ENCODE measurements at places on chromosomes 5 and 9. TPM values are rescaled to one million over a fixed set of nuclear protein-coding genes. Genes with fewer than 3 reads are reported as not detected.

SAPCD2 gene
- total RNA-seq: 31.6 TPM

FYB1 gene
- 3.6 TPM for total RNA-seq

SIL1 gene
- total RNA-seq: 44.9 TPM

PDLIM4 gene
- 61.7 TPM for total RNA-seq

TXNDC8 gene
- total RNA-seq: not detected

CDX1 gene
- total RNA-seq: not detected

CTNNA1 gene
- 306 TPM for total RNA-seq

CHSY3 gene
- total RNA-seq: 0.56 TPM

GPR150 gene
- total RNA-seq: not detected

IFNK gene
- total RNA-seq: not detected

Data from airway epithelial cell (primary cell).